ENCODE measurements at places on chromosomes 16 and 17.
A peak's percentile ranks its signal among the peaks of the same experiment; 100 is the strongest.

- DNase-seq, result no peak
These were observed 259.4 kb upstream of the TBX2 start for GRCh38 chr17:61140081-61140786.

DNA sequence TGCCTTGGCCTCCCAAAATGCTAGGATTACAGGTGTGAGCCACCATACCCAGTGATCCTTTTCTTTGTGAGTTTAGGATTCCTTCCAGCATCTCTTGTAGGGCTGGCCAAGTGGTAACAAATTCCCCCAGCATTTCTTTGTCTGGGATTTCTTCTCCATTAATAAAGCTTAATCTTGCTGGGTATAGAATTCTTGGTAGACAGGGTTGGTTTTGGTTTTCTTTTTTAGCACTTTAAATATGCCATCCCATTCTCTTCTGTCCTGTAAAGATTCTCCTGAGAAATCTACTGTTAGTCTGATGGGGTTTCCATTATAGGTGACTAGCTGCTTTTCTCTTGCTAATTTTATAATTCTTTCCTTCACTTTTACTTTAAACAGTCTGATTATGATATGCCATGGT is 173.0 kb upstream of the TOM1L1 start:
- no peak for DNase-seq

DNA sequence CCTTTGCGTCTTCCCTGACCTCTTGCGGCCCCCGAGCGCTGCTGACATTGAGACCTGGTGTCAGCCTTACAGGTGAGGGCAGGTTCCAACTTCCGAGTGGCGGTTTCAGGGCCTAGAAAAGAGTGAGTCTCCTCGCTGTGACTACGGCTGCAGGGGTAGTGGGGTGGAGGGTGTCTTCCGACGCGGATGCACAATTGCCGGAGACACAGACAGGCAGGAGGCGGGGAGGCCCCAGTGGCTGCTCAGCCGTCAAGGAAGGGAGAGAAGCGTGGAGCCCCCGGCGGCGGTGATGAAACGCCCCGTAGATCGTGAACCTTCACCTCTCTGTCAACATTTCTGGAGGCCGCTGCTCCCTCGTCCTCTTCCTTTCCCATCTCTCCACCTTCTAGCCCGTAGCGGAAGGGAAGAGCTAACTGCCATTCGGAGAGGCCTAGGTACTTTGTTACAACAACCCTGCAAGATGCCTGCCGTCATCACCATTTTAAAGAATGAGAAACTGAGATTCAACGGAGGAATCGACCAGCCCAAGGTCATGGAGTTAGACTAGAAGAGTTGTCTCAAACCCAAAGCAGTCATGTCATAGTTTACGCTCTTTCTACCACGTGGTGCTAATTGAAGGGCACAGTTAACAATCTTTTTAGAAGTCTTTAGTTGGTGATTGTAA is 485 bp downstream of the DNAJA3 start:
- no peak for DNase-seq

- DNase-seq, result no peak
These were observed 2.3 kb downstream of the MT2A start for GRCh38 chr16:56610609-56611111.

GRCh38 chr16:3961449-3961849 is 80.9 kb upstream of the CREBBP start:
- no peak for DNase-seq

DNA sequence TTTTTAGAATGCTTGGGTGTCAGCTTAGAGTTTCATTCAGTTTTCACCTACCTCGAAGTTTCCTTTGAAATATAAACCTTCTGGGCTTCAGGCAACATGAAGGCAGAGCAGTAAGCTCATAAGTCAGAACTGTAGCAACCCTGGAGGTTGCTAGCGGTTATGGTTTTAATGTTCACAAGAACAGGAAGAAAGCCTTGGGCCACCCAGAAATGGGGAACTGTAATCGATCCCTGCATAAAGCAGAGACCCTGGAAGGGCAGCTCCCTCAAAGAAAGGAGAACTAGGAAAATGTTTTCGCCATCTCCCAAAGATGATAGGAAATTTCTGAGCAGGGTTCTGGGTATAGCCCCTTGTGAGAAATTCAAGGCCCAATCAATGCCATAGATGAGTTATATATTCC is 47.8 kb upstream of the RASL10B start:
- DNase-seq, result no peak

GRCh38 chr17:82092094-82092586 is 5.9 kb downstream of the FASN start:
- peak; percentile 9 for DNase-seq

GRCh38 chr17:79298799-79299198 is 224.2 kb downstream of the ENGASE start:
- no peak for DNase-seq

DNA sequence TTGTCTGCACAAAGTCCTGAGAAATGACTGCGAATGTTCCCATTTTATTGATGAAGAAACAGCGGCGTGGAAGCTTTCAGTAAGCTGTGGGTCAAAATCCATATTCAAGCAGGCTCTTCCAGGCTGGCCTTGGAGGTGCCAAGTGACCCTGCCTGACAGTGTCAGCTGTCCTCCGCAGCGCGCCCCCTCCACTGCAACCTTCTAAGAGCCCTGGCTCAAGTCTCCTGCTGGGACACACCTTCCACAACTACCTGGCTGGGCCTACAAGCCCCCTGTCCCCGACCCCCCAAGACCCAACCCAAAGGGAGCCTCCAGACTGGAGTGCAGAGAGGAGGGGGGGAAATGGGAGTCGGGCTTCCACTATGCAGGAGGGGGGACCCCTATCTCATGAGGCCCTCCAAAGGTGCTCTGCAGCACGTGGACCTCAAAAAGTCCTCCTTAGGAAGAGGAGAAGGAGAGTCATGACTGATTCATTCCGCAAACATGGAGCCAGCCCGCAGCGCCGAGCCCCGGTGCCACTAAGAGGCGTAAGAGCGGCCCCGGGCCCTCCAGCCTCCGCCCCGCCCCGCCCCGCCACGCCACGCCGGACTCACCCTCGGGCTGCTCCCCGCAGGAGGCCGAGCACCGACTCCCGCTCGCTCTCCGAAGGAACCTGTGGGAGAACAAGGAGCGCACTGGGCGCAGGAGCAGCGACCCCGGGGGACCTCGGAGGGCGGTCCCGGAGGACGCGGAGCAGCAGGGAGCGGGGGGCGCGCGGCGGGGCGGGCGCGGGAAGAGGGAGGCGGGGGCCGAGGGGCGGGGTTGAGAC is 574 bp downstream of the MPP3 start:
- peak; percentile 57 for DNase-seq

DNA sequence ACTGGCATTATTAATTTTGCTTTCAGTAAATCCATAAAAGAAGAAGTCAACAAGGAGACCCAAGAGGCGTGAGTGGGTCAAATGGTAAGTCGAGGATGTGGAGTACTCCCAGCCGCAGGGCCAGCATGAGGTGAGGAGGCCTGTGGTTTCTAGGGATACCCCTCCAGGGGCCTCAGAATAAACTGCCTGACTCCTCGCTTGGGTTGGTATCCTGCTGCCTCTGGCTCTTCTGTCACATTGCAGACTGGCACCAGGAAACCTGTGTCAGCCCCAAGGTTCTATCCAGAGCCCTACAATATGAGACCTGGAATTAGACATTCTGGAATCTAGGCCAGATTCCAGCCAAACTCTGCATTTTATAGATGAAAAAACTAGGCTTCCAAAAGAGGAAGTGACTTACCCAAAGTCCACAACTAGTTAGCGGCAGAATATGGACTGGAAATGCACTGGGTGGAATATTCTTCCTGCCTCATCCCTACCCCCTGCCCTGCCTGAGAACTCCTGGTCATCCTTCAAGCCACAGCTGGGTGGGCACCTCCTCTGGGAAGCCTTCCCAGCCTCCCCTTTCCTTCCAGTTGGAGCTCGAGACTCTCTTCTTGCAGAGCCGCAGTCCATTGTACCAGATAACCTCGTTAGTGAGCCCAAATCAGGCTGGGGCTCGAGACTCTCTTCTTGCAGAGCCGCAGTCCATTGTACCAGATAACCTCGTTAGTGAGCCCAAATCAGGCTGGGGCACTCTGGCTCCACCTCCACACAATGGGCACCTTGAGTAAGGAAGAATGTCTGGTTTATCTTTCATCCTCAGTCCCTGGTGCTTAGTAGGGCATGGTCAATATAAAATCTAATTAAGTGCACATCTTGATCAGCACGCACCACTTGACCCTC is 22.6 kb downstream of the C17orf67 start:
- DNase-seq, result no peak

GRCh38 chr16:81279392-81279791 is 35.4 kb upstream of the GAN start:
- no peak for DNase-seq

DNA sequence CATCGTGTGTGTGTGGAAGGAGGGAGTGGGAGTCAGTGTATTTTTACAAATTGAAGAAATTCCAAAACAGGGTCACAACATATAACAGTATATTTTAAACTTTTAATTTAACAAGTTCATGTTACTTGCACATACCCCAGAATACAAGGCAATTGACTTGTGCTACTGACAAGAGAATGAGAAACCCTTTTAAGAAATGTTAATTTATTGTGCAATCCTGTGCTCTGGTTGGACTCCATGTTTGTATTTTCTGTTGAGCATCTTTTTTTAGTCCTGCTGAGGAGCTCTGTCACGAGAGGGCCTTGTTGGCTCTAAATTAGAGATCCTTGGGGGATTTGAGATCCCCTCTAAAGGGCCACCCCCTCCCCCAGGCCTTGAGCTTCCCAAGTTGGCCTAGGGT is 1.1 kb upstream of the EMP2 start:
- no peak for DNase-seq

DNA sequence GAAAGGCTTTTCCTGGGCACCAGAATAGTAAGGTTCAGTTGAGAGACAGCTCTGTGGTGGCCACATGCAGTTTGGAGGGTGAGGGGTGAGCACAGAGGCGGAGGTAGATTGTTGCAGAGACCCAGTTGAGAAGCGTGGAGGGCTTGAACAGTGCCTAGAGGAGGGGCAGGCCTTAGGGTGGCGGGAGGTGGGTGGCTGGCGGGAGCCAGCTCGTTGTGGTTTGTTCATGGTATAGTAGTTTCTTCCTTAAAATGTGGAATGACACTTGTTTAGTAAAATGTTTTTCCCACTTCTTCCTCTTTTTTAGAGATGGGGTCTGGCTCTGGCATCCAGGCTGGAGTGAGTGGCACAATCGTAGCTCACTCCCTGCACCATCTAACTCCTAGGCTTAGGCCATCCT is 14.2 kb downstream of the USP10 start:
- no peak for DNase-seq

GRCh38 chr16:75111514-75111940 is 5.1 kb downstream of the LDHD start:
- DNase-seq, result no peak

- no peak for DNase-seq
These were observed 55.5 kb downstream of the SEC14L1 start for GRCh38 chr17:77196251-77196650.

- no peak for DNase-seq
These were observed 68.5 kb upstream of the LHX1 start for GRCh38 chr17:36868777-36869176.

DNA sequence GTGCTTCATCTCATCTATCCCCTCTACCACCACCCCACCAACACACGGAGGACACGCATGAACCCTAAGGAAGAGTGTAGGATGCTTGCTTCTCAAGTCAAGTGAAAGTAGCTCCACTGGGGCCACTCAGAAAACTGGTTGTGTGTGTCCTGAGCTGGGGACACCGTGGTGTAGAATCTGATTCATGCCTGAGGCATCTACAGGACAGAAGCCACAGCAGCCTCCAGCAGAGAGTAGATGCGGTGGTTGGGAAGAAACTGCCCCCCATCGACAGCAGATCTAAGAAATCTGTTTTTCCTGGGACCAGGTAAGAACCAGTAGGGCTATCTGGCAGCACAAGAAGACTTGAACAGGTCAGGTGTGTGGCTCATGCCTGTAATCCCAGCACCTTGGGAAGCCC is 51.9 kb upstream of the HLF start:
- no peak for DNase-seq

DNA sequence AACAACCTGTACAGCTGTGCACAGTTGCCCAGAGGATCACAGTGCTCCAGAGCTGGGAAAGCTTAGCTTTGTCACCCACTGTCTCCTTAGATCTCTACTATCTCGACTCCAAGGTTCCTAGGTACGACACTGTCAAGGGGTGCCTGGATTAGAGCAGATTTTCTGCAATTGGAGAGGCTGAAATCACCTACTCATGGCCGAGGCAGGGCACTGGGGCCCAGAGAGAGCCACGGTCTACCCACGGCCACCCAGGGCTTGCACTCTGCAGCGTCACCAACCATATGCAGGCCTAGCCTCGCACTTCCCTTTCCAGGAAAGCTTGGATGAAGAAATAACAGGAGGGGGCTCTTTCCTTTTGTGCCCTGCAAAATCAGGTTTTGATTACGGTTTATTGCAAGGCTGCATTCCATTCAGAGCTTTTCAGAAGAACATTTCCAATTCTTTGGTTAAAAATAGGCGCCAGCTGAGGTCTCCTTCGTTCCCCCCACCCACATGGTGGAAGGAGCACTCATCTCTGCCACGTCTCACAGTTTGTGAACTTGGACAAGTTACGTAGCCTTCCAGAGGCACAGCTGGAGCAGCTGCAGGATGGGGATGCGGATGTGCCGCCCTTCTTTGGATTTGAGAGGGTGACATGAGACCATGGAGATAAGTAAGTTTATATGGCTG is 80.0 kb downstream of the IRX5 start:
- no peak for DNase-seq

- DNase-seq, result no peak
These were observed 263.8 kb downstream of the HS3ST3A1 start for GRCh38 chr17:13337864-13338371.

- DNase-seq, result no peak
These were observed 53.4 kb downstream of the ABCC12 start for GRCh38 chr16:48102083-48103008.

DNA sequence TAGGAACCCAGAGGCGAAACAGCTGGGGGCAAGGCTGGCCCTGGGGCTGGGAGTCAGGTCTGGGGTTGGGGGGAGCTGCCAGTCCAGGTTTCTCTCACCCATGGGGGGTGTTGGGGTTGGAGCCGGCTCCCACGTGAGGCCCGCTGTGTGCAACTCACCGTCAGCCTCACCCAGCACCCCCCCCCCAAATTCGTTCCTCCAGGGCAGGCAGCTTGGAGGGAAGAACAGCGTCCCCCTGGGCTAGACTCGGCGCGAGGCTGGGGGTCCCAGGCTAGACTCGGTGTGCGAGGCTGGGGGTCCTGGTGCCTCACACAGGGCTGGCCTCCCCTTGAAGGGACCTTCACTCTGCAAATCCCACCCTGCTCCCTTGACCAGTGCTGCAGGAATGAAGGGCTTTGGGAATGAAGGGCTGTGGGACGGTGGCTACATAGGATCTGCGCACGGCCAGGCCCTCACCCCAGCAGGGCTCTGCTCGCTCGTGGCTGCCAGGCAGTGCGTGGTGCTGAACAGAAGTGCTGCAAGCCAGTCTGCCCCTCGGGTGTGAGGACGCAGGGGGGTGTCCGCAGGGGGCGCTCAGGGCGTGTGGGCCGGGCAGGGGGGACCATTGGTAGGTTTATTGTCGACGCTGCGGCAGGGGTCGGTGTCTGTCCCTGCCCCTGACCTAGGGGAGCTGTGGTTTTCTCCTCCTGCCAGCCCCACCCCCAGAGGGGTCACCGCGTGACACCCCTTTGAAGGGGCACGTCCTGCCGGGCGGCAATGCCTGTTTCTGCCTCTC is 74.7 kb downstream of the KLHDC4 start:
- no peak for DNase-seq
